Right forelimb (tissue), 1 donor: ENCODE measurements at places on chromosomes 7 and 10.

DNA sequence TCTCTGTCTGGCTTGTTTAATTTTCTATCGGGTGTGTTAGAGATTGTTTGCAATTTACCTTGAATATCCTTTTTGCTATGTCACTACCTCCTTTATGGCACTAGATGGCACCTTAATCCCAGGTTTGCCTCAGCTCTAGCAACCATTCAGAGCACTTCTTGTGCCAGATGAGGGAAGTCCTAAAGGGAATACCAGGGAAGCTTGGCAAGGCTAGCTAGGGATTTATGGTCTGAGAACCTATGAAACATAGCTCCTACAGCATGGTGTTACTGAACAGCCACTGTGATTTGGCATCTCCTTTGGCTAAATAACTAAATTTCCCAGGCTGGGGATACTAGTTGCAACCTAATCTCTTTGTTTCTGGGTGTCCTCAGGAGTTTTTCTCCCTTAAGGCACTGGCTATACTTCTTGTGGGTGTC, 69.0 kb upstream of the VOPP1 start:
- DNase-seq, result peak; percentile 50

GRCh38 chr7:150307129-150307528, 16.0 kb upstream of the LRRC61 start:
- no peak for DNase-seq

DNA sequence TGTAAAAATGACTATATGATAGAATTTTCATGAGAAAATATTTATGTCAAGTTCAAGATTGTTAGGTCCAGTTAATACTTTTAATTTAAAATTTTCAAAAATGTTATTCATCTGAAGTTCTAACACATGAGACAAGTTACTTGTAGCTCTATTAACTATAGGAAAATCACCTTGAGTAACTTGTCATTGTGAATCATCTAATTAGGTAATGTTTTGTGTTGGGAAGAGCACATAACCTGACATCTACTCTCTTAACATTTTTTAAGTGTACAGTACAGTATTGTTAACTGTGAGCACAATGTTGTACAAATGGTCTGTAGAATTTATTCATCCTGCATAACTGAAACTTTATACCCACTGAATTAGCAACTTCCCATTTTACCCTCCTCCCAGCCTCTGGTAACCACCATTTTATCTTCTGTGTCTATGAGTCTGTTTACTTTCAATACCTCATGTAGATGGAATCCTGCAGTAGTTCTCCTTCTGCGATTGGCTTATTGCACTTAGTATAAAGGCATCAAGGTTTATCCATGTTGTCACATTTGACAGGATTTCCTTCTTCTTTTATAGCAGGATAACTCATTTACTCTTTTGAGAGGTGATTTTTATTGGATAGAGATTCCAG, 54.6 kb downstream of the ARL4A start:
- no peak for DNase-seq

DNA sequence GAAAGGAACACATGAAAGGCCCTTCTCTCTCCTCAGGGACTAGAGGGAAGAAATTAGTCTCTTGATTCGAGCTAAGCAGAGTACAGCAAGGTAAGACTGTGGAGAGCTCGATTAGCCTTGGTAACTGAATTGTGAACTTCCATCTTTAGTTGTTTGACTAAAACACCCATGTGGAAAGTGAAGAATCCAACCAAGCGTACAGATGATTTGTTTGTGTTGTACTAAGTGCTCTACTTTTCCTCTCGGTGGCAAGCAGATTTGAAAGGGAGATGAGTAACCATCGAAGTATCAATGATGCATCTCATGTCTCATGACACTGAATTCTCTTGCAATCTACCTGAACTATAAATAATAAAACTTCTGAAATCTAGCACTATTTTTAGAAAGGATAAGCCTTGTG, 80.7 kb downstream of the FZD1 start:
- DNase-seq, result no peak

- DNase-seq, result no peak
Observed at GRCh38 chr10:24929056-24929544, 23.3 kb downstream of the PRTFDC1 start.

- no peak for DNase-seq
Observed at GRCh38 chr10:15742836-15743235, 23.1 kb upstream of the ITGA8 start.

DNA sequence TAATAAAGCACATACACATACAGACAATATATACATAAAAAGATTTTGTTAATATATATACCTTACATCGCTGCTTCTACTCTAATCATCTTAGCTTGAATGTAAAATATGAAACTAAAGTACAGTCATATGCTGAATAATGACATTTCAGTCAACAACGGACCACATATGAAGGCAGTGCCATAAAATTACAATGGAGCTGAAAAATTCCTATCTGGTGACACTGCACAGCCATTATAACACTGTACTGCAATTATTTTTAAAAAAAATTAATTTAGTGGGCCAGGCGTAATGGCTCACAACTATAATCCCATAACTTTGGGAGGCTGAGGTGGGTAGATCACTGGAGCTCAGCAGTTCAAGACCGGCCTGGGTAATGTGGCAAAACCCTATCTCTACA, 122.3 kb downstream of the JMJD1C start:
- no peak for DNase-seq

- DNase-seq, result peak; percentile 77
Observed at GRCh38 chr7:87218796-87219544, 562 bp downstream of the TMEM243 start.

DNA sequence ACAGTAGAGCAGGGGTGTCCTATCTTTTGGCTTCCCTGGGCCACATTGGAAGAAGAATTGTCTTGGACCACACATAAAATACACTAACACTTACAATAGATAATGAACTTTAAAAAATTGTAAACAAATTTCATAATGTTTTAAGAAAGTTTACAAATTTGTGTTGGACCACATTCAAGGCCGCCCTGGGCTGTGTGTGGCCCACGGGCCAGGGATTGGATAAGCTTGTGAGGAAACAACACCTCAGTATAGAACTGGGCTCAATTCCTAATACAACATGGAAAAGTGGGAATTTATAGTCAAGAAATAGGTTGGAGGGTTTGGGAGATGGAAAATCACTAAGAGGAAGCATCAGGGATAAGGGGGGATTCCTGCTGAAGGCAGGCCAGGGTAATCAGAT, 17.7 kb downstream of the ZNF277 start:
- DNase-seq, result no peak

- peak; percentile 85 for DNase-seq
Observed at GRCh38 chr10:103859161-103860086, 4.0 kb upstream of the SH3PXD2A start.

GRCh38 chr7:91182819-91183764, 81.1 kb upstream of the FZD1 start:
- no peak for DNase-seq

DNA sequence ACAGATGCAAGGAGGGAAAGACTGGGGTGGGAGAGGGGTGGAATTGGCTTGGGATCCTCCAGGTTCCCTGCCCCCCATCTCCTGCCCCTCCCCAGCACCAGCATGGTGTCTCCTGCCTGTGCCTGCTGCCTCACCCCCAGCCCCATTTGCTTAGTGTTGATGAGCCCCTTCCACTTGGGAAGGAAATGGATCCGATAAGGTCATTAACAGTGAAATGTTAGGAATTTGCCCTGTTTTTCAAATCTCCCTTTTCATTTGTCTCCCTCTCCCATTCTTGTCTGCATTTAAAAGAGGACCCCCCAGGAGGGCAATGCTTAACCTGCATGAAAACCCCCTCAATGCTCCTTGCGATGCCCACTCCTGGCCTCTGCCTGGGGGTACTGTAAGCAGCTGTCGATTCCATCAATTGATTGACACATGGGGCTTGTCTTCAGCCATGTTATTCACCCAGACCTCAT, 51.5 kb downstream of the HK1 start:
- no peak for DNase-seq

DNA sequence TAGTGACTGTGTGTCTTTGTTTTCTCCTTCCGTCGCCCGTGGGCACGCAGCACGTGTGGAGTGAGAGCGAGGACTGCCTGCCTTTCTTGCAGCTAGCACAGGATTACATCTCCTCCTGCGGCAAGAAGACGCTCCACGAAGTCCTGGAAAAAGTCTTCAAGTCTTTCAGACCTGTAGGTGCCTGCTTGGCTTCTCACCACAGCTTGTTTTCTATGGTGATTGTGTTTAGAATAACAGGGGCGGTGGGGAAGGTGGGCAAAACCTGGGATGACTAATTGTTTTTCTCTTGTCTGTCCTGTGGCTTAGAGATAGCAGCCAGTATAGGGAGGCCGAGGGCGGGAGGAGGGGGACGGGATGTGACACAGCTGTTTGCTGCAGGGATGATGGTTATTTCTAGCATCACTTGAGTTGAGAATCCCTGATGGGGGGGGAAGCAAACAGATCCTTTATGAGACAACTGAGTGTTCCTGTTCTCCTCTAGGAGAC, 11.4 kb downstream of the MTURN start:
- no peak for DNase-seq

- DNase-seq, result peak; percentile 72
Observed at GRCh38 chr7:6636741-6637543, at the start of gene ZNF316. TSS of gene ZNF316 (plus strand) at chr7:6637318. CDS start at chr7:6642410, 5,092 bp downstream.

- no peak for DNase-seq
Observed at GRCh38 chr10:131259535-131259934, 52.0 kb downstream of the TCERG1L start.

GRCh38 chr7:99031496-99031895, 112.4 kb downstream of the SMURF1 start:
- DNase-seq, result no peak

GRCh38 chr7:142499635-142500034, 241.8 kb upstream of the PRSS58 start:
- no peak for DNase-seq

GRCh38 chr10:89238956-89239644, 12.5 kb downstream of the LIPA start:
- no peak for DNase-seq

DNA sequence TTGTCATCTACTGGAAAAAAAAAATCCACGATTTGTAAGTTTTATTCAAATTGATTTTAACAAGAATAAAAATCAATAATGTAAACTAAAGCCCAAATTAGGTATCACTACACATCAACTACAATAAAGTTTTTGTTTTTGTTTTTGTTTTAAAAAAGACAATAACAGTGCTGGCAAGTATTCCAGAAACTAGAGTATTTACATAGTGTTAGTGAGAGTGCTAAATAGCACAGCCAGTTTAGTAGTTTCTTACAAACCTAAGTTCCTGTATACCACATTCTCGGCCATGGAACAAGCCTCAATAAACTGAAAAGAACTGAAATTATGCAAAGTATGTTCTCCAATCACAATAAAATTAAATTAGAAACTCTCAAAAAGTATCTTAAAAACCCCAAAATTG, 8.1 kb downstream of the ARHGAP12 start:
- no peak for DNase-seq

DNA sequence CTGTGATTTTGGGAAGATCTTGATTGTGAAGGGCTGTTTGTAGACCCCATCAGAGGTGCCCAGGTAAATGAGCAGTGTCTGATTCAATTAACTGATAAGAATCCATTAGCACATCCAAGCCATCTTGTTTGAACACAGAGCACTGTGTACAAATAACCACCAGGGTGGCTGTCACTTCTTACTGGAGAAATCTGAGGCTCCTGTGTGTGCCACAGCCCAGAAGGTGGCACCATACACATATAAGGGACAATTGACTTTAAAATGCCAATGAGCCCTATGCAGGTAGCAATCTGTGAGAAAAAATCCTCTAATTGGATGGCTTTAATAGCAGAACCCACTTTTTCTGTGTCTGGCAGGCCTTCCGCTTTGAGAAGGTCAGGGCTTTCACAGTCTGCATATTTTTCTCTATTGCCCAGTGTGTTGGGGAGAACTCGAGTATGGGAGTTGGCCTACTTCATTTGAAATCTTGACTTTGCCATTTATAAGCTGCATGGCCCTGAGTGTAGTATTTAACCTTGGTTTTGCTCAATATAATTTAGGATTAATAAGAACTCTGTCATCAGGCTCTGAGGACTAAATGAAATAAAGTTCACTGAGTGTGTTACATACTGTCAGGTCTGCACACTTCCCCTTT, 517.4 kb downstream of the CCSER2 start:
- no peak for DNase-seq

DNA sequence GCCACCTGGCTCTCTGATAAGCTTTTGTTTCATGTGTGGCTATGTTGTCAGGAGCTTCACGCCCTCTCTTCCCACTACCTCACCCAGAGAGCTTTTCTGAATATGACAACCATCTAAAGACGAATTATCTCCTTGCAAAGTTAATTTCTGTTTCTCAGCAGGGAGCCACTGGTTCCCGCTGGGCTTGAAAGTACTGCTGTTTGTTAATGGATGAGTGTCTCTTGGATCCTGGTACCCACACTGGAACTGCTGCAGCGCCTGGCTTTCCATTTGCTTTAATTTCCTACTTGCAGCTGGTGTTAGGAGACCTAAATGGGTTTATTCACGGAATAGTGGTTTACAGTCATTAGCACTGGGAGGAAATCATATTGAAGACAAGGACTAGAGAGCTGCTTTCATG, 267.9 kb upstream of the LRGUK start:
- DNase-seq, result no peak

DNA sequence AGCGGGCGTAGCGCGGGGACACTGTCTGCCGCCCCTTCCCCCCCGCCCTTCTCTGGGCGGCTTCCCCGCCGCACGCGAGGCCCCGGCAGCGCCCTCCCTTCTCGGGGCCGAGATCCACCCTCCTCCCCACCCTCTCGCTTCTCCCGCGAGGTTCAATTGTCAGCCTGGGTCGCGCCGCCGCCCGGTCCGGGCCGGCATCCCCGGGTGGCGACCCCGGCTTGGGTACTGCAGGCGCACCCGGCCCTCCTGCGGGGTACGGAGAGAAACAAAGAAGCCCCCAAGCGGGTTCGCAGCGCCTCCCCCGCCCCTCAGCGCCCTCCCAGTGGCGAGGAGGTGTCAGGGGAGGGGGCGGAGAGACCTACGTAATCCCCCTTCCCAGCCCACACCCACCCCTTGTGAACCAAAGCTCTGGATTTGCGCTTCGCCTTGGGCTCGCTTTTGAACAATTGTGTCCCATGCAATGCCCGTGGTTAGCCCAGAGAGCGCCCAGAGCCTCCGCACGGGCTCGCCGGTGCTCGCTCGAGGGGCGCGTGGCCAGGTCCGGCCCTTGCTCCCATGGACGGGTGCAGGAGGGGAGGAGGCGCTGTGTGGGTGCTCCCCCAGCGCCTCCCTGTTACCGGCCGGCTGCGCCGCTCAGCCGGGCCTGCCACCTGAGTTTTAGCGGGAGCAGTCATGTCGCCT, 634 bp downstream of the HECW1 start:
- peak; percentile 78 for DNase-seq

- DNase-seq, result peak; percentile 82
Observed at GRCh38 chr10:21078410-21079329, 181.6 kb upstream of the NEBL start.

DNA sequence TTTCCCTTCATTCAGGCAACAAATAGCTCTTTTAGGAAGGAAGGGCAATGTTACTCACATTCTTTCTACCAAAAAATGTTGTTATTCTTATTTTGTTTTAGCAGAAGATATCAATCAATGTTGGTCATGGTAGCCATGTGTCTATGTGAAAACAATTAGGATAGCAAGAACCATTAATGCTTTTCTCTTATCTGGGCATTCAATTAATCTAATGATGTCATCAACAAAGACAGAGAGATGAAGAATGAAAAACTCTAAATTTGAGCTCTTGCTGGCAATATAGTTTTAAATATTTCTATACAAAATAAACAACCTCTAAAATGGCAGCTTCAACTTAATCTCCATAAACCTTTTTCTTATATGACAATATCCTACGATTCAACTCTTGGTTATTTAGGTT, 353.7 kb upstream of the ANKRD30A start:
- DNase-seq, result no peak
